ENCODE measurements at places on chromosomes 1 and 21.

- peak; percentile 39 for DNase-seq
These were observed 170.0 kb downstream of the LTN1 start for GRCh38 chr21:28822486-28823335.

- DNase-seq, result no peak
These were observed 1.2 kb upstream of the ALDH9A1 start for GRCh38 chr1:165699577-165699976.

DNA sequence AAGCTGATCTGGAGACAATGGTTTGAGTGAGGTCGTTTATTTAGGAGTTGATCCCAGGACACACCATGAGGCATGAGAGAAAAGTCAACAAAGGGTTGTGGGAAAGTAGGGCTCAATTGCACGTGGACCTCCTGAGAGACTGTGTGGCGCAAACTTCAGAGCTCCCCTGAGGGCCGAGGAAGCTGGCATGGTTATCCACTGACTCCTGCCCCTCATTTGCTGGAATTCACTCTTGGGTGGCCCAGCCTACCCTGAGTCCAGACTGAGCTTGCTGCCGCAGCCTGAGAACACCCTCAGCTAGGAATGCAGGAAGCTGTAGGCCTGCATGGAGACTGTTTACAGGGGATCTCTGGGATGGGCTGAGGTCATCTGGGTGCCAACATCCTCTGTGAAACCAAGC, 301.0 kb downstream of the RWDD3 start:
- DNase-seq, result no peak

DNA sequence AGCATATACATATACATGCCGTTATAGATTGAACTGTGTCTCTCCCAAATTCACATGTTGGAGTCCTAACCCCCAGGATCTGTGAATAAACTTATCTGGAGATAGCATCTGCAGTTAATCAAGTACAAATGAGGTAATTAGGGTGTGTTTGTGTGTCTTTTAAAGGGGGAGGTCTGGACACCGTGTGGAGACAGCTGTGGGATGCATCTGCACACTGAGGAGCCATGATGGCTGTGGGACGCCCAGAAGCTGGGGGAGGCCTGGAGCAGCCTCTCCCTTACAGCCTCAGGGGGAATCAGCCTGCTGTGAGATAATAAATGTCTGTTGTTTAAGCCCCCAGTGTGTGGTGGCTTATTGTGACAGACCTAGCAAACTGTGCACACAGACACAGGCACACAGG, 51.8 kb upstream of the COL18A1 start:
- DNase-seq, result peak; percentile 56

GRCh38 chr1:219507437-219507836, 105.5 kb downstream of the ZC3H11B start:
- DNase-seq, result peak; percentile 37

DNA sequence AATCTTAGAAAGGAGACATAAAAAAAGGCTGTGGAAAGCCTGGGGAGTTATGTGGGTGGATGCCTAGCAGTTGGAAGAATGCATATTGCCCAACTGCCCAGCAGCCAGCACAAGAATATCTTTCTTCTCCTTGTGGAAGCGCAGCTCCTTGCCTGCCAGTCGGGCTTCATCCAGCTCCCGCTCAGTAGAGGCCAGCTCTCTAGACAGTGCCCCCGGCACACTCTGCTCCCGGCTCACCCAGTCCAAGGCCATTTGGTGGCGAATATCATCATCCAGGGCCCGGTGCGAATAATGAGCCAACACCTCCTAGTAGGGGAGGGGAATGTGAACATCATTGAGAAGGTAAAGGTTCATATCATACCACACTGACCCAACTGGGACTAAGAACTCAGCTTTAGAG, 9.0 kb upstream of the RBM8A start:
- DNase-seq, result no peak

- no peak for DNase-seq
These were observed 52.4 kb upstream of the C1orf53 start for GRCh38 chr1:197850042-197850441.

- no peak for DNase-seq
These were observed 180.5 kb downstream of the OLFM3 start for GRCh38 chr1:101816262-101816661.

DNA sequence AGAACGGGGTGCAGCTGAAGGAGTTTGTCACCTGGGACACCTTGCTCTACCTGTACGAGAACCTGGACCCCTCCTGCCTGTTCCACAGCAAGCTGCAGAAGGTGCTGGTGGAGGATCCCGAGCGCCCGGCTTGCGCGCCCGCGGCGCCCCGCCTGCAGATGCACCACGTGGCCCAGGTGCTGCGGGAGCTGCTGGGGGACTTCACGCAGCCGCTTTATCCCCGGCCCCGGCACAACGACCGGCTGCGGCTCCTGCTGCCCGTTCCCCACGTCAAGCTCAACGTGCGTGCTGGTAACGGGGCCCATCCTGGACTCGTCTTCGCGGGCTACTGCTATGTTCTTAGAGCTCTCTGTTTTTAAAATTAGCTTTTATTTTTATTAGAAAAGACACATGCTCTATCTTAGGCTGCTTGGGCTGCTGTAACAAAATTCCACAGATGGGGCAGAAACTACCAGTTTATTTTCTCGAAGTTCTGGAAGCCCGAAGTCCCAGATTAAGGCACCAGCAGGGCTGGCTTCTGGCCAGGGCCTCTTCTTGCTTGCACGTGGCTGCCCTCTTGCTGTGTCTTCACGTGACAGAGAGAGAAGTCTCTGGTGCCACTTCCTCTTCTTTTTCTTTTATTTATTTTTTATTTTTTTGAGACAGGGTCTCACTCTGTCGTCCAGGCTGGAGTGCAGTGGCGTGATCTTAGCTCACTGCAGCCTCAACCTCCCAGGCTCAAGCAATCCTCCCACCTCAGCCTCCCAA, 38.1 kb downstream of the TRPM2 start:
- DNase-seq, result no peak

DNA sequence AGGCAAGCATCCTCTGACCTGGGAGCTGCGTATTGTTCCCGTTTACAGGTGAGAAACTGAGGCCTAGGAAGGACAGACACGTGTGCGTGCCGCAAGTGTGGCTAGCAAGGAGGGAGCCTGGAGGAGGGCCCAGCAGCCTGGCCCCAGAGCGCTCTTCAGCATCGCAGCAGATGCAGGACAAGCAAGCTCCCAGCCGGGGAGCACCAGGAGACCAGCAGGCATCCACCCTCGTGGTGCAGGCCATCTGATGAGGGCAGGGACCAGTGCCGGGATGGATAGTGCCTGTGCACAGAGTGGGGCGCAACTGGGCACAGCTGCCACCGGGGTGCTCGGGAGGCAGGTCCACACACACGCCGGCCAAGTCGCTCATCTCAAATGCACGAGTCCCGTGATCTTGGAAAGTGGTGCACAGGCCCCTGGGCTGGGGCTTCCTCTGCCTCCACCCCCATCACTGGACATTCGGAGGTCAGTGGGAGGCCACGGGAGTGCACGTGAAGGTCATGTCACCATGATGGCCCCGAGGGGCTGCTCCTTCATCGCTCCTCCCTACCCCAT, 55.1 kb downstream of the COL18A1 start:
- no peak for DNase-seq

GRCh38 chr1:14413819-14414490, 184.5 kb upstream of the KAZN start:
- peak; percentile 50 for DNase-seq

- peak; percentile 55 for DNase-seq
These were observed 1.4 kb downstream of the EVA1C start for GRCh38 chr21:32413697-32414578.

DNA sequence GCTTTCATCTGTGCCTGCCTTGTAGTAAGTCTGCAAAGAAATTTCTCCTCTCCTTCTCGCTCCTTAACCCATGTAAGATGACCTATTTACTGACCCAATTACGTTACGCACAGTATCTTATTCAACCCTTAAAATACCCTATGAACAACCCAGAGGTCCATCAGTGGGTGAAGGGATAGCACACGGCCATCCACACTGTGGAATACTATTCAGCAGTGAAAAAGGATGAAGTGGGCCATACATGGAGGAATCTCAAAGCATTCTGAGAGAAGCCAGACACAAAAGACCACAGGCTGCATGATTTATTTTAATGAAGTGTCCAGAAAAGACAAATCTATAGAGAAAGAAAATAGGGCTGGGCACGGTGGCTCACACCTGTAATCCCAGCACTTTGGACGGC, 23.8 kb upstream of the RSPO1 start:
- DNase-seq, result no peak

DNA sequence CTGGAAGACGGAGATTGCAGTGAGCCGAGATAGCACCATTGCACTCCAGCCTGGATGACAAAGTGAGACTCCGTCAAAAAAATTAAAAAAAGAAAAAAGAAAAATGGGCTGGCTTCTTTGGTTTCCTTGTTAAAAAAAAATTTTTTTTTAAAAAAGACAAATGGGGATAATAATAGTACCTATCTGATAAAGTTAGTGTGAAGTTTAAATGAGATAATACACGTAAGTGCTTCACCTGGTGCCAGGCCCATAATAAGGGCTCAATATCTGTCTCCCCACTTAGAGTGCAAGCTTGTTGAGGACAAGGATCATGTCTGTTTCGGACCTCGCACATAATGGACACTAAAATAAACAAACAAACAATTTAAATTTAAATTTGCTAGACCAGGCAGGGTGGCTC, 30.0 kb upstream of the HTR1D start:
- no peak for DNase-seq

GRCh38 chr1:170221031-170221430, 75.3 kb downstream of the NTMT2 start:
- peak; percentile 64 for DNase-seq

DNA sequence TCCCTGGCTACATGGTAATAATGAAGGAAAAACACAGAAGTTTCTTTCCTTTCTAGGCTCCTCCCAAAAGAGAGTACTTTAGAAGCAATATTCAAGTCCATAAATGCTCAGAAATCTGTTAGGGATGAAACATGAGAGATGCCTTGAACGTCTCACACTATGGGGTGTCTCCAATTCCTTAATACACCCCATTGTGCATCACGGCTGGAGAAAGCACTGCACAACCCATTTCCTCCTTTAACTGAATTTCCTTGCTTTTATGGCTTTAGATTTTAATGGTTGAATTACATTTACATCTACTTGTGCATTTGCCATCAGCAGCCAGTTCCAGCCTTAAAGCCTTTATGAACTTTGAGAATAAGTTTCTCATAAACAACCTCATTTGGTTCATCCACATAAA, 498.9 kb upstream of the PTBP2 start:
- DNase-seq, result no peak

DNA sequence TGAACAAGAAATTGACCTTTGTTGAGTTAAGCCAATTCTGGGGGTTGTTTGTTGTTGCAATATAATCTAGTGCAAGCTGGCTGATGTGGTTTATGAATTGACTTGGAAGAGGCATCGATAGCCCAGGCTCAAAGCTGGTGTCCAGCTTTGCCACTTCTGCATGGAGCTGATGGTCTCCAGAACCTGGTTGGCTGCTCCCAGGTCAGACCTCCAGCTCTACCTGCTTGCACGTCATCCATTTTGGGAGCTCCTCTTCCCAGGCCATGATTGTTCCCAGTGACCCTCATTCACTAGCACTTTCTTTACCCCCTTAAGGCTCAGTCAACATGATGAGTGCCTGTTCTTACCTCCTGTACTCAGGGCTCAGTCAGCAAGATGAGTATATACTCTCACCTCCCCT, 5.8 kb upstream of the AJAP1 start:
- no peak for DNase-seq

GRCh38 chr1:171126504-171126903, 35.8 kb downstream of the FMO3 start:
- peak; percentile 16 for DNase-seq

GRCh38 chr1:23383577-23384311, 14.1 kb upstream of the ZNF436 start:
- no peak for DNase-seq

- DNase-seq, result no peak
These were observed 15.3 kb downstream of the MFSD2A start for GRCh38 chr1:39970274-39970673.

- DNase-seq, result no peak
These were observed 75.0 kb upstream of the COX20 start for GRCh38 chr1:244760471-244760870.

- peak; percentile 62 for DNase-seq
These were observed 18.9 kb downstream of the SPATA46 start for GRCh38 chr1:162357681-162358266.

DNA sequence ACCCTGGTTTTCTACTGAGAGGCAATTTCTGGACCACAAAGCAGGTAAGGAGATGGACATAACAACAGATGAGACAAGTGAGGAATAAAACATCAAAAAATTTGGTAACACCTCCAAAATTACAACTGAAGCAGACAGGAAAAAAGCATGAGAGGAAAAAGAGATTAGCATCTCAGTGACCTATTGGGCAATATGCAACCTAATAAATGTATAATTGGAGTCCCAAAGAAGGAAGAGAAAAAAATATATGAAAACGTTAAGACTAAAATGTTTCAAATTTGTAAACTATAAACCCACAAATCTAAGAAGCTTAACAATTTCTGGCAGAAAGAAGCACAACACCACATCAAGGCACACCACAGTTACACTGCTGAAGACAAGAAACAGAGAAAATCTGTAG, 208.2 kb upstream of the TNR start:
- DNase-seq, result no peak

- no peak for DNase-seq
These were observed 24.5 kb downstream of the RAB7B start for GRCh38 chr1:205978676-205979075.

GRCh38 chr1:202664083-202664482, 46.2 kb downstream of the SYT2 start:
- peak; percentile 27 for DNase-seq

DNA sequence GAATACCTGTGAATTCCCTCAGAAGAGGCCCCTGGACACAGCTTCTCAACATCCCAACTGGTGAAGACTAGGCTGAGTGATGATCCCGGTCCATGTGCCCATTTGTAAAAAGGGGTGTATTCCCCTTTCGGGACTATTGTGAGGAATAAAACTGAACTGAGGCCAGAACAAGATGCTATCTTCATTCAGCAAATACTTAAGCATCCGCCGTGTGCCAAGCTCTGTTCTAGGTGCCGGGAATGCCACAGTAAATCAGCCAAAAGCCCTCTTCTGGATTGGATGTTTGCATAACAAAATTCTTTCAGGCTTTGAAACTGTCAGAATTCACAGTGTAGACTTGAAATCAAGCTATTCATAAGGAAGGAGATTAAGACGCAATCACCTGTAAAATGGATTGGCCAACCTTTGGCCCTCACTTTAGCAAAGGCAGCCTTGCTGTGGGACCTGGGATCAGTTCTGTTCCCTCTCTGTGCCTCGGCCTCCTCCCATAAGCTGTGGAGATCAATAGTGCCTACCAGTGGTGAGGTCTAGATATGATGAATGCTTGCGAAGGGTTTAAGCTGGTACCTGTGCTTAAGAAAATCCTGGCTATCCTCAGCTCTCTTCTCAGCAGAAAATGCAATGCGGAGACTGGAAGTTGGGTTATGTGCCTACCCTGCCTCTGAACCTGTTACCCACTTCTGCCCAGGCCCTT, 1.8 kb downstream of the ALPL start:
- DNase-seq, result no peak

GRCh38 chr1:53511933-53512806, 53.0 kb downstream of the DMRTB1 start:
- peak; percentile 26 for DNase-seq

Measured in fibroblast of mammary gland (primary cell).